Calu3 (cell line): ENCODE measurements at places on chromosomes 6 and 20. TPM values are rescaled to one million over a fixed set of nuclear protein-coding genes. Genes with fewer than 3 reads are reported as not detected.

The SLC32A1 gene
- not detected in 2 replicates for total RNA-seq

The SLC22A3 gene
- 3.3 and 8.1 TPM in 2 replicates for total RNA-seq

The SPEF1 gene
- total RNA-seq, result 0.28 TPM in 1 of 2 replicates, not detected in the other

DNA sequence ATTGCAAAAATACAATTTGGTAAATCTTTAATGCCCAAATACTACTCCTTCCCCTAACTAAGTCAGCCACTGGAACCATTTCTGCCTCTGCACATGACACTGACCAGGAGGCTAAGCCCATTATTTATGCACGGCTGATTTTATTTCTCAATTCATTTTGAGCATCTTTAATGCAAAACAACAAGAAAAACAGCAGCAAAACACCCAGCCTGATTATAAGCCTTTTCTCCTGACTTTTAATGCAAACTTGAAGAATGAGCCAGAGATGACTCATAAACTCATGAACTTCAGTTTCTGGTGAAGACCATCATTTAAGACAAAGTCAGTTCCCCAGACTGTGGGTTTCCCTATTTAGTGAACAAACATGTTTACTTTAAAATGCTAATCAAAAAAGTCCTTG lies 51.6 kb downstream of the CYP24A1 start:
- peaks cover 75% of the 10 kb centered on the region for H3K4me1 ChIP-seq
- H3K36me3 ChIP-seq, result peaks cover 43% of the 10 kb centered on the region
- H3K27me3 ChIP-seq, result no peaks in the 10 kb centered on the region
- H3K27ac ChIP-seq, result peak overlapping the region; percentile 96
- no peak for DNase-seq

GRCh38 chr20:32583581-32584070 lies 1.5 kb downstream of the NOL4L start:
- peaks cover 9% of the 10 kb centered on the region for H3K36me3 ChIP-seq
- no peak overlapping the region for H3K27ac ChIP-seq
- peaks cover 65% of the 10 kb centered on the region for H3K27me3 ChIP-seq
- DNase-seq, result no peak
- H3K4me1 ChIP-seq, result peaks cover 14% of the 10 kb centered on the region

DNA sequence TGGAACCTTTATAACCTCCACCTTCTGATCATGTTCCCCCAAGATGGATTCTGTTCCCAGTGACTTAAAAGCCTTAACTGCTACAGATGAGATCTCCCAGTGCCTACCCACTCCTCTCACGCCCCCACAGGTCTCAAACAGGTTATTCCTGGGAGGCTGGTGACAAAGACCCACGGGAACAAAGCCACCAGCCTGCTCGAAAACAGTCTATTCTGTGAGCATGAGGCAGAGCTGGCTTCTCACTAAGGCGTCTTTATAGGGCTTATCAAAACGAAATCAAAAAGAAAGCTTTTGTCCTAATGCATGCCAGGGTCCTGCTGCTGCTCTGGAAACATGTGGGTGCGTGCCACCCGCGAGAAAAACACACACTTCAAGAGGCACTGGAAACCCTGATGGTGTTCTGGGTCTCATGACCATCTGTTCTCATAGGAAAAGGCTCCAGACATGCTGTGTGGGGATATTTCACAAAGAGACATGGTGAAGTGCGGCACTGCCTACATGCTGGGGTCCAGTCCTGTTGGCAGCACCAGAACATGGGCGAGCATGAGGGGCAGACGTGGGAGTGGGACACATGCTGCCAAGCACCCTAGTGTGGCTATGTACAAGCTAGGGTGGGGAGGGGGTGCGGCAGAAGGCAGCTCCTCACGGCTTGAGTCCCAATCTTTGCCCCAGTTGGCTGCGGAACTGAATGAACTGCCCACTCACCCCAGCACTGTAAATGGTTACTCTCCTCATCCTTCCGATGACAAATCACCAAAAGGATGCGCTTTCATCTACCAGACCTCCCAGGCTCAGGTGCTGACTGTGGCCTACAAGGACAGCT lies 2.1 kb downstream of the FKBP1A start:
- peaks cover 21% of the 10 kb centered on the region for H3K4me1 ChIP-seq
- peaks cover 10% of the 10 kb centered on the region for H3K27me3 ChIP-seq
- H3K27ac ChIP-seq, result no peak overlapping the region

DNA sequence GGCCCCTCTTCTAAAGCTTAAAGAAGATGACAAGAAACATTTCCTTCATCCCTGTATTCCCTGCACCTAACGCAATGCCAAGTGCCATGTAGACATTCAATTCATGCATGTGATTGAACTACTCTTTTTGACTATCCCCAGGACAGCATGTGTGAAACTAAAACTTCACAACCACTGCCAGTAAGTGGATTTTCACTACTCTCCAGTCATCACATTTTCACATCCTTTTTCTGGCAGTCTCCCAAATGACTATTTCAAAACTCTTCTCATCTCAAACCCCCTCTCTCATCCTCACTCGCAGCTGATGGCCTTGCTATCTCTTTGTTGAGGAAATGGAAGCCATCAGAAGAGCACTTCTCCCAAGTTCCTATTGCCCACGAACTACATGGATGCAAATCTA lies 122.6 kb downstream of the OPRM1 start:
- H3K27ac ChIP-seq, result no peak overlapping the region
- H3K4me3 ChIP-seq, result no peak overlapping the region
- DNase-seq, result no peak
- no peaks in the 10 kb centered on the region for H3K36me3 ChIP-seq
- no peaks in the 10 kb centered on the region for H3K27me3 ChIP-seq

DNA sequence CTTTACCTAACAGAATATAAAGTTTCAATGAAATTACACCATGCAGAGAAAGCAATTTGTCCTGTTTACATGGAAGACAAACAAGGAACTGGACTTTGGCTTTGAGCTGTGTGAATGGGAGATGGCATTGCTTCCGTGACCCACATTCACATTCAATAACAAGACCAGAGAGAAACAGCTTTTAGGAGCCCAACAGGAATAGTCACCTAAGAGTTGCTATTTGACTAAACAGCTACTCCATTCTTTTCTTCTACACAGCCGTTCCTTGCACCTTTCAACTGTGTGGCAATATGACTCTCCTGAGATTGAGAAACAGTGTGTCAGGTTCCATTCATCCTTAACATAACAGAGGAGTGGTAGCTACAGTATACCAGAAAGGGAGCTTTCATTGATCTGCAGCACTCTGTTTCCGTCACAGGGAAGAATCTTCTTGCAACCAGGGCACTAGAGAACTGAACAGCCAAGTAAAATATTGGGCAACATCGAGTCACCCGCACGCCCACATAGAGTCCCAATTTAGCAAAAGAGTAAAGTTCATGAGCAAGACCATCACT lies 355.1 kb downstream of the HAO1 start:
- no peaks in the 10 kb centered on the region for H3K4me1 ChIP-seq
- H3K27ac ChIP-seq, result peak overlapping the region; percentile 26
- no peaks in the 10 kb centered on the region for H3K27me3 ChIP-seq
- no peak overlapping the region for H3K4me3 ChIP-seq
- no peaks in the 10 kb centered on the region for H3K36me3 ChIP-seq

GRCh38 chr20:48198929-48199451 lies 413.7 kb upstream of the SULF2 start:
- H3K4me3 ChIP-seq, result no peak overlapping the region
- H3K27ac ChIP-seq, result no peak overlapping the region
- no peaks in the 10 kb centered on the region for H3K36me3 ChIP-seq
- DNase-seq, result no peak

GRCh38 chr6:2247664-2248063 lies 2.3 kb upstream of the GMDS start:
- H3K36me3 ChIP-seq, result peaks cover 35% of the 10 kb centered on the region
- H3K4me3 ChIP-seq, result no peak overlapping the region
- DNase-seq, result no peak

- no peak overlapping the region for H3K4me3 ChIP-seq
- DNase-seq, result no peak
- no peaks in the 10 kb centered on the region for H3K36me3 ChIP-seq
- no peak overlapping the region for H3K27ac ChIP-seq
These were observed 26.1 kb upstream of the F13A1 start for GRCh38 chr6:6346427-6347023.

DNA sequence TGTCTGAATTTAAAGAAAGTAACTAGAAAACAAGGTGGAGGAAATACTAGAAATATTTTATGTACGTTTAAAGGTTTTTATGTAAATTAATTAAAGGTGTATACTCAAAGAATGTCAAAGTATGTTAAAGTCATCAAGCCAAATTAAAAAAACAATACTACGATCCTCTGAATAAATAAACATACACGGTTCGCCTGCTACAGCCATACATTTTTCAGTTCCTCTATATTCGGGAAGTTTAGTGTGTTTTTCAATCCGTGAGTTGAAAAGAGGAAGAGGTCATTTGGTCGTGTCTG lies 626 bp downstream of the STX7 start:
- peaks cover 23% of the 10 kb centered on the region for H3K36me3 ChIP-seq
- no peak for DNase-seq
- H3K27me3 ChIP-seq, result no peaks in the 10 kb centered on the region
- H3K4me1 ChIP-seq, result peaks cover 38% of the 10 kb centered on the region
- H3K27ac ChIP-seq, result peak overlapping the region; percentile 50

DNA sequence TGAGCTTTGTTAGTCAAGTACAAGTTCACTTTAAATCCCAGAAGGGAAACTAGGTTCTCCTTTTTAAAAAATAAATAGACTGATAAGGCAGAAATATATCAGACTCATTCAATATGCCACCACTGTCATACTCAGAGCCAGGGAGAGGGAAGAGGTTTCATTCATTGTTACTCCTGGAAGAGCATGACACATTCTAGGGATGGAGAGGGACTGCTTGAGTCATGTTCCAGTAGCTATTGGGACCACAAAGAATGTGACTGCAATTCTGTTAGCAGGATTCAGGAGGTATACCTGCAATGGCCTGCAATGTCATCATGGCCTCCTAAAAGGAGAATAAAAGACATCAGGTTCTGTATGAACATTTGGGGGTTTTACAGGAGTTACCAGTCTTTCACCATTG lies 167.6 kb downstream of the TFAP2B start:
- no peaks in the 10 kb centered on the region for H3K27me3 ChIP-seq
- no peak overlapping the region for H3K27ac ChIP-seq
- DNase-seq, result no peak
- no peaks in the 10 kb centered on the region for H3K36me3 ChIP-seq

DNA sequence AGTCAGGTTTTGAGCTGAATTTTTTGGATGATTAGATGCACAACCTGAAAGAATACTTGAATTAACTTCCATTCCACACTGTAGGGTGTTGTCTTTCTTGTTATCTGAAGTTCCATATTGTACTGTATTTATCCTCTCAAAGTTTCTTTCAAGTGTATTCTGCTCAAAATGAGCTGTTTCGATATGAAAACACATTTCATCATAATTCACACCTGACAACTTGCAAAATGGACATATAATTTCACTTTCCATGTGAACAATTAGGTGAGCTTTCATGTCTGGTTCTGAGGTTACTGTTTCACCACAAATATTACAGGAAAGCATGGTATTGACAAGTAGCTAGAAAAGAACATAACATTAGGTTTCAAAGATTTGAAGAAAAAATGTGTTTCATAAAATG lies 1.7 kb downstream of the ZUP1 start:
- H3K36me3 ChIP-seq, result peaks cover 22% of the 10 kb centered on the region
- no peaks in the 10 kb centered on the region for H3K27me3 ChIP-seq
- peak overlapping the region; percentile 90 for H3K4me3 ChIP-seq

DNA sequence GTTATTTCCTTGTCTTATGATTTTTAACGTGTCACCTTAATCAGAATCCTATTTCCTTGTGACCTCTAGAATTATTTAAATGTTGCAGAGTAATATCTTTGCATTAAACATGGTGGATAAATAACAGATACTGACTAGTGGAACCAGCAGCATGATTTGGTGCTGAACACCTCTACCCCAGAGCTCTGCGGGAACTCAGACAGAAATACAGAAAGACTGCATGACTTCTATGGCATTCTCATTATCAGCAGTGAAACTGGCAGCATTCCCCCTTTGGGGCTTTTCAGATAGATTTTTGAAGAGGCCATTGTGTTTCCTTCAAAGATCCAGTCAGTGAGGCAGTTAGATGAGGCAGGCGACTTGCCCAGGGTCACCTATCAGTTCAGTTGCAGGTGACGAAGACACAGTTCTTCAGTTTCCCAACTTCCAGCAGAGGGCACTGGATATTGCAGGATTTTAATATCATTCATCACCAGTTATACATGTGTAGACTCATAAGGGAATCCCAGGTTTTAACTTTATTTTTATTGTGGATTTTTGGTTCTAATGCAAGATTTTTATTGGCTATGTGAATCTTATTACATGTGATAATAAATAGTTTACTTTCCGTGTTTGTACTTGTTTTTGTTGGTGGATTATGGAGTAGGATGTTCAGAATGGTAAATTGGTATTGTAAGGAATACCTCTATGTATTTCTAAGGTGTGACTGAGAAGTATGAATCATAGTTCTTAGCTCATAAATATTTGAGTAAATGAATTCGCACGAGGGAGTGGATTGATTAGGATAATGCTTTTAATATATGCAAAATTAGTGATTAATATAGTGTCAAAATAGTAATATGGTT lies 81.3 kb downstream of the AFDN start:
- H3K36me3 ChIP-seq, result peaks cover 47% of the 10 kb centered on the region
- no peaks in the 10 kb centered on the region for H3K27me3 ChIP-seq
- DNase-seq, result peak; percentile 38
- H3K4me1 ChIP-seq, result peaks cover 25% of the 10 kb centered on the region
- no peak overlapping the region for H3K4me3 ChIP-seq
- H3K27ac ChIP-seq, result peak overlapping the region; percentile 62

- H3K27ac ChIP-seq, result no peak overlapping the region
- H3K36me3 ChIP-seq, result no peaks in the 10 kb centered on the region
- H3K27me3 ChIP-seq, result no peaks in the 10 kb centered on the region
- H3K4me1 ChIP-seq, result peaks cover 9% of the 10 kb centered on the region
These were observed 124.1 kb upstream of the NEDD9 start for GRCh38 chr6:11356404-11357155.

DNA sequence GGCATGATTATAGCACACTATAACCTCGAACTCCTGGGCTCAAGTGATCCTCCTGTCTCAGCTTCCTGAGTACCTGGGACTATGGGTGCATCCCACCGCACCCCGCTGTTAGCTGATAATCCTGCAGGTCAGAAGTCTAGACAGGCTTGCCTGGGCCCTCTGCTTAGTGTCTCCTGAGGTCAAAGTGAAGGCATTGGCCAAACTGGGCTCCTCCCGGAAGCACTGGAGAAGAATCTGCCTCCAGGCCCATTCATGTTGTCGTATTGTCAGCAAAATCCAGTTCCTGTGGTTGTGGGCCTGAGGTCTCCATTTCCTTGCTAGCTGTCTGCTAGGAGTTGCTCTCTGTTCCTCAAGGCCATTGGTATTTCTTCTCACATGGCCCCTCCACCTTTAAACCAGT lies 6.3 kb upstream of the MROH8 start:
- no peak overlapping the region for H3K4me3 ChIP-seq
- no peak overlapping the region for H3K27ac ChIP-seq
- peaks cover 44% of the 10 kb centered on the region for H3K4me1 ChIP-seq

DNA sequence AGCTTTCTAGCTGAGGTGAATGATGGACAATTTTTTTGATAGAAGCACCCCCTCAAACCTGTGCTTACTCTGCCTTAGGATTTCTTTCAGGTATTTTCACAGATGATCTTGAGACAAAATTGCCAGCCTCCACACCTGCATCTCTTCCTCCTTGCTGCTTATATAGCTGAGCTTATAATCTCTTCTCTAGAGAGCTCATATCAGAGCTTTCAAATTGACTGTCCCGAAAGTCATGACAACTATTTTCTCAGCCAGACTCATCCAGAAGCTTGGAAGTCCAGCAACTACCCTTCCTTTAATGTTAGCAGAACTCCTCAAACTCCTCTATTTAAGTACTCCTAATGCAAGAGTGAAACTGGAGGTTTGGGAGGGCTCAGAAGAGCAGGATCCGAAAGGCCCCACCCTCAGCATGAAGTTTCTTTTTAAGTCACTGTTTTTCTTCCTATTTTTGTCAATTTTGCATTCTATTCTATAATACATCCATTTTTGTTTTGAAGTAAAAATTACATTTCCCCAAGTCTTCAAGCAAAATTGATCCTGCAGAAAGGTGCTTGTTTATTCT lies 12.7 kb downstream of the CGA start:
- H3K27me3 ChIP-seq, result peaks cover 55% of the 10 kb centered on the region
- H3K27ac ChIP-seq, result no peak overlapping the region
- DNase-seq, result no peak
- H3K4me1 ChIP-seq, result peaks cover 11% of the 10 kb centered on the region
